GM23338 (cell line): ENCODE measurements at places on chromosomes 6 and 20. TPM values are rescaled to one million over a fixed set of nuclear protein-coding genes. Genes with fewer than 3 reads are reported as not detected.

DNA sequence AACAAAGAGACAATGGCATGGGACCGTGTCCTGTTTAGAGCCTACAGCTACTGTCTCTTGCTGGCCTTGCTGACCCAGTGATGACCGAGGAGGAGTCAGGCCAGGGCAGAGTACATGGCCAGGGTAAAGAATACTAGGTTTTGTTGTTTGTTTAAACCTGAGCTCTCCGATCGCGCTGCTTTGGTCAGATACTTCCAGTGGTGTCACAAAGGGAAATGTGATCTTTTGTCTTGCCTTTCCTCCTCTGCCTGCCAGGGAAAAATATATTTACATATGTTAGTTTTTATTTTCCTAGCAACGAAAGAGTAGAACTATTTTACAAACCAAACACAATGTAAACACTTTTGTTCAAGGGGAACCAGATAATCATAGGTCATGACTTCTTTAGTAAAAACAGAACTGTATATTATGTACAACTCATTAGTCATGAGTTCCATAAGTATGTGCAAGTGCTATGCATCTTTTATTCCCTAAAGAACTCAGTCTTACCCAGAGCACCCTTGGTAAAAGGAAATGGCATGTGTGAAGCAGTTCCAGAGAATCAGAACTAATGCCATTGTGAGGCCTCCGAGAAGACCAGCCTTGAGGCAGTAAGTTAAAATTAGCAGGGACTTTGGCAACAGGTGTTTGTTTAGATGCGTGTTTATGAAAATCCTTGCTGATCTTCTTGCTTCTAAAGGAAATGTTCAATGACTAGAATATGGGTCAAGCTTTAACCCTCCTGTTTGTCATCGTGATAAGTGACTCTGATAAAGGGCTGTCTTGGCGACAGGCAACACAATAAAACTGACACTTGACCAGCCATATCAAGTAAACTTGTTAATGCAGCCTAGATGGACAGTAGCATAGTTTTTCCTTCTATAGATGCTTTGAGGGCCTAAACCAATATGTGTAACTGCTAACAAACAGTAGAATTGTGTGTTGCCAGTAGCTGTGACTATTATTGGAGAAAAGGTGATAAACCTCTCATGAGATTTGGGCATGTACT, 204.6 kb downstream of the NKAIN2 start:
- peak; percentile 17 for DNase-seq

DNA sequence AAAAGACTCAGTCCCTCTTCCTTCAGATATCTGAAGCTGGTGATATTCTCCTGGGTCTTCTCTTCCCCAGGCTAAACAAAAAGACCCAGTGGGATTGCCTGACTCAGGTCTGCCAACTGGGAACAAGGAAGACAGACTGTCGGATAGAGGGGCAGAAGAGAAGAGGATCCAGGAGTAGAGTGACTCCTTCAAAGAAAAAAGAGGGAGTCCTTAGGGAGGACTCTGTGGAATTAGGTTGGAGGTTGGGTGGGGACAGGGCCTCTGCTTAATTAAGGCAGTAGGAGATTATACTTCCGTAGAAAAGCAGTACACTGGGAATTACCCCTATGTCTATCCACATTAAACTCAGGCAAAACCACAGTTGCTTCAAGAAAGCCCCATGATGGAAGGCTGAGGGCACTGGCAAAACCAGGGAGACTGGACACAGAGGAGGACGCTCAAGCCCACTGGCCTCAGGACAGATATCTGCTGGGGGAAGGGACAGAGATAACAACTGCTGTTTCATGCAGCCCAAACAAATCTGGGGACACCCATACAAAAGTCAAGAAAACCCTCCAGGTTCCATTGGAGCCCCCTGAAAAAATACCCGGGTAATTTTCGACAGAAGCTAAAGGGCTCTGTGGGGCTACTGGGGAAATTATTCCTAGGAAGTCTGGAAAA, 5.7 kb downstream of the BCL2L1 start:
- DNase-seq, result no peak

DNA sequence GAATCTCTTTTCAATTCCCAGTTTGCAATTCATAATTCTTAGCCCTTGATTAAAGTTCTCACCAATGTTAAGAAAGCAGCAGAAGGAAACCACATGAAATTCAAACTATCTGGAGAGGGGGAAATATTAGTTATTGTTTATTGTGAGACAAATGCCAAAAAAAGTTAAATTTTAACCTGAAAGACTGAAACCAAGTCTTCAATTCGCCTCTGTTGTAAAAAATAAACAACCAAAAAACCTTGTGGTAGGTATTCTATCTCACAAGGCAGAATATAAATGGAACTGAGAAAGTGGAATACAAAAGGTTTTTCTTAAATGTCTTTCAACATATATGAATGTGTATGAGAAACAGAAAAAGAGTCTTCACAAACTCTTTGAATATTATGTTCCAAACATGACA, 24.8 kb downstream of the TMX4 start:
- no peak for DNase-seq

SLC17A4 gene
- polyA plus RNA-seq, result not detected in 2 replicates

DNA sequence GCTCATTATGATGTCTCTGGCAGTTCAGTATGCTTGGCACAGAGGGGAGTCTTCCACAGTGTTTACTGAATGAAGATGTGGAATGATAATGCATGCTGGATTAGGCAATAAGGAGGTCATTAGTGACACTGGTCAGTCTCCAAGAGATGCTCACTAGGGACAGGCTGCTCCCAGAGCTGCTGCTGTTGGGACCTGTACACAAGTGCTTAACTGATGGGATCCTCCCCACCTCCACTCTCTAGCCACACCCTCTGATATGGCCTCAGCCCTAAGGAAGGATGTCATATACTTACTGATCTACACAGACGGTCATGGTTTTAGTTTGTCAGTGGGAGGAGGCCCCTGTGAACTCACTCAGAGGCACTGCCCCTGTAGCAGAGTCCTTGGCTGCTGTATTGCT, 73.4 kb downstream of the MYB start:
- DNase-seq, result no peak

DNA sequence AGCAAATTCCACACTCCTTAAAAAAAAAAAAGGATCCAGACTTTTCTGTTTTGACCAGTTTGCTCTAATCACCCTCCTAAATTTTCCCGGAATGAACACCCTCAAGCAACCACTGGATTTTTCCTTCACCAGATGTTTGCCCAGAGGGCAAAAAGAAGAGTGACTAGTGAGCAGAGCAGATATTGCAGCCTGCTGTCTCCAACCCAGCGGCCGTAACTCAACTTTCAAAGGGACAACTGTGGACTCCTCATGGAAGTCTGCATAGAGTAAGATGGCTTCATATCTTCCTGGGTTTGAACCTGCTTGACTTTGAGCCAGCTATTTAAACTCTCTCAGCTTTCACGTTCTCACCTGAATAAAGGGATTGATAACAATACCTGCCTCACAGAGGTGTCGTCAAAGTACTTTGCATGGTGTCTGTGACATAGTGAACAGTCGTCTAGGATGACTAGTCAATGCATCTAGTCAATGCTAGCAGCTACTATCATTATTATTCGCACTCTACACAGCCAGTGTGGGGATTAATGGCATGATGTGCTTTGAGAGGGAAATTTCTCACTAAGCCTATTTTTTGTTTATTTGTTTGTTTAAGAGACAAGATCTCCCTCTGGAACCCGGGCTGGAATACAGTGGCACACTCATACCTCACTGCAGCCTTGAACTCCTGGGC, 92.2 kb upstream of the HIVEP1 start:
- no peak for DNase-seq

PDYN gene
- 0.21 and 0.33 TPM in 2 replicates for polyA plus RNA-seq

DNA sequence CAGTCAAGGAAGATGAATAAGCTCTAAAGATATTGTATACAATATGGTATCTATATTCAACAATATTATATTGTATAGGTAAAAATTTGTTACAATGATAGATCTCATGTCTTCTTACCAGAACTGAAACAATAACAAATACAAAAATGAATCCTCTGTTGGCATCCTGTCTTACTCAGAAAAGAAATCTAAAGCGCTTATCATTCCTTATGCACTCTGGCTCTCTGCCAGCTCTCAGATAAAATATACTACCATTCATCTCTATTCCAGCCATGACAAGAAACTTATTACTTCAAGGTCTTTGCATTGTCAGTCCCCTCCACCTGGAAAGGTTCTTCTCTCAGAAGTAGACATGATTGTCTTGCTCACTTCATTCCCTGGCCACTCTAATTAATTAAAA, 138.6 kb downstream of the THEMIS start:
- DNase-seq, result no peak

SEMG1 gene
- 4.4 and 5.7 TPM in 2 replicates for polyA plus RNA-seq

DNA sequence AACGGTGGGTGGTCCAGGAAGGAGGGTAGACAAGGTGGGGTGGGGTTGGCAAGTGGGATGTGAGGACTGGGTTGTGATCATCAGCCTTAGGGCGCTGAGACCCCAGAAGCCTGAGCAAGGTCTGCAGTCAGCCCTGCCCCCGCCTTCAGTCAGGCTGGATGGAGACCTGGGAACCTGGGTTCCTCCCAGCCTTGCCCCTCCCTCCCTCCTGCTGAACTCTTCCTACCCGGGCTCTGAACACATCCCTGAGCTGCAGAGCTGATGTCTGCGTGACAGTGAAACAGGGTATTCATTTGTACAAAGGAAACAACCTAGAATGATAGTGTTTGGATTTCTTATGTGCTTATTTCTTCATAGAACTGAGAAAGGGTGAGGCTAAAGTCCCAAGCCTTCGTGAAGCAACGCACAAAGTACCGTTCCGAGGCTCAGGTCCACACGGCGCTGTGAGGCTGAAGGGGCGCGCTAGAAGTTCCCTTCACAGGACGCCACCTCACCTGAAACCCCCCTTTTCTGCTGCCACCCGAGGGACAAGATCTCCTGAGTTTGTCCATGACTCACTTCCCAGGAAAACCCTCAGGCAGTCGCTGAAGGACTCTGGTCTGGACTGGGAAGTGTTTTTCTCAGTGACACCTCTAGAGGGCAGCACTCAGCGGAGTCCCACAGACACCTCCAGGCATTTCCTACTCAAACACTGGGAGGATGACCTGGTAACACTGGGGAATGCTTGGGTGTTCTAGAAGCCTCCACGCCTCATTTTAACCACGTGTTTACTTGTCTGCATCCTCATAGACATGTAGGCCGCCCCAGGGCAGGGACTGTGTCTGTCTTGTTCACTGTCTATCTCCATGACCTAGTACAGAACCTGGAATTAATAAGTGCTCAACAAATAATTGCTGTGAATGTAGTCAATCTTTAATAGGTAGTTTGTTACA, 1.2 kb downstream of the GSTA5 start:
- DNase-seq, result peak; percentile 83

DNA sequence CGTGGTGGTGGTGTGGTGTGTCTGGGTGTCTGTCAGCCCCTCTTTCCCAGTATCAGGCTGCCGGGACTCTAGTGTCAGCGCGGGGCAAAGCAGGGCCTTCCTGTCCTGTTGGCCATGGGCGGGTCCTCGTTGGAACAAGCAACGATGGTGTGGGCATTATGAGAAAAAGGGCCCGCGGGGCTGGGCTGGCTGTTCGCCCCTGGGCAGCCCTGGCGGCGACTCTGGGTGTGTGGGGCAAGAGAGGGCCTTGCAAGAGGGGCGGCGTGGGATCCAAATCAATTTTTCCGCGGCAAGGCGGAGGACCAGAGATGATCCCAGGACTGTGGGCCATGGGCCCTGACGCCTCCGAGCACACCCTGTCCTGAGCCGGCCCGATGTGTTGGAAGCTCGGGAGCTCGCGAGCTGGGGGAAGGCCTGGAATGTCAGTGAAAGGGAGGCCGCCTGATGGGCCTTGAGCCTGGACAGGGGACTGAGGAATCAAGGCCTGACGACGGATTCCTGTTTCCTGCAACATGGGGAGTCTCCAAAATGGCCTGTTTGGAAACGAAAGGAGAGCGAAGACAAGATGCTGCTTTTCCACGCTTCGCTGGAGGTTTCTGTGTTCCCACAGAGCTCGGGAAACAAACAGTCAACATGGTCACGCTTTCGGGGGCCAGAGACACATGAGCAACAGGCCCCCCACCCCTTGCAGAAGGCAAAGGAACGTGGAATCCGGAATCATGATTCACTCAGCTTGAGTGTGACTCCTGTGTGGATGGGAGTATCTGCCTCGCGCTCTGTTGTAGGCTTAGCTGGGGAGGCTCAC, 364.7 kb upstream of the DEFB115 start:
- DNase-seq, result peak; percentile 64

DNA sequence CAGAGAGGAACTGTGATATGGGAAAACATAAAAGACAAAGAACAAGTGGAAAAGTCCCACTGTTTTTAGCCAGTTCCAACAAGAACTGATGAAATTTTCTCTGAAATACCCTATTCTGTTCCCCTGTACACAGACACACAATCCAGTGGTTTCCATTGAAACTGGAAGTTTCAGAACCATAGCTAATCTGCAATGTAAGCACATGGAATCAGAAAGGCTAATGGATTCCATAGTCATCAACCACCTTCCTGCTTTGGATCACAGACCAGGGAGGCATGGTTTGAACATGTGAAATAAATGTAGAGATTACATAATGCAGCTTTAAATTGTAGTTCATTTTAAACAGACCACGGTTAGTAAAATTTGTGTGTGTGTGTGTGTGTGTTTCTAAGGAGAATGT, 242.1 kb downstream of the GJA1 start:
- no peak for DNase-seq
